ENCODE measurements at places on chromosomes 2 and 18.
A peak's percentile ranks its signal among the peaks of the same experiment; 100 is the strongest.

DNA sequence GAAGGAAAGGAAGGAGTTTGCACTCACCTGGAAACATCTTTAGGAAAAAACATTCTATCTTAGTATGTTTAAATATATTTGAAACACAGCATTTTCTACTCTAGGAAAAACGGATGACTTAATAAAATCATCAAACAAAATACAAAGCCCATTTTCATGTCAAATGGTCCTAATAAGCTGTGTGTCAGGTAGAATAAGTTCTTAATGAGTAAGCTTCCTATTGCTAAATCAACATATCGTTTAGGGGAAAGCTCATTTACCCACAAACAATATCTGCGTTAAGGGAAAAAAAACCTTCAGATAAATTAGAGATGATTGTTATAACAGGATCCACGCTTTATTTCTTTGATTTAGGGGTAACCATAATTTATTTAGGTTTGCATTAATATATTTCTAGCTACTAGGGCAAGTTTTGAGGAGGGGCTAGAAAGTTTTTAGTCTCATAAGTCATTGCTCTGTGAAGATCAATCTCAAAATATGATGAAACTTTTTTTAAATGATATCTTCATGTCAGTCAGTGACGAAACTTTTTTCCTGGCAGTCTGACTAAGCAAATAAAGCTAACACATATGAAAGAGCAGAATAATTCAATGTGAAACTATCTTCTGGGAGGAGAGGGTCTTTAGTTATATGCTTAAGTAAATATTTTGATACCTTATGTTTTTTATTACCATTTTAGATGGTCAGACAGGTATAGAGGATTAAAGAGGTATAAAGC is 147.1 kb downstream of the WDSUB1 start:
- no peak for DNase-seq

DNA sequence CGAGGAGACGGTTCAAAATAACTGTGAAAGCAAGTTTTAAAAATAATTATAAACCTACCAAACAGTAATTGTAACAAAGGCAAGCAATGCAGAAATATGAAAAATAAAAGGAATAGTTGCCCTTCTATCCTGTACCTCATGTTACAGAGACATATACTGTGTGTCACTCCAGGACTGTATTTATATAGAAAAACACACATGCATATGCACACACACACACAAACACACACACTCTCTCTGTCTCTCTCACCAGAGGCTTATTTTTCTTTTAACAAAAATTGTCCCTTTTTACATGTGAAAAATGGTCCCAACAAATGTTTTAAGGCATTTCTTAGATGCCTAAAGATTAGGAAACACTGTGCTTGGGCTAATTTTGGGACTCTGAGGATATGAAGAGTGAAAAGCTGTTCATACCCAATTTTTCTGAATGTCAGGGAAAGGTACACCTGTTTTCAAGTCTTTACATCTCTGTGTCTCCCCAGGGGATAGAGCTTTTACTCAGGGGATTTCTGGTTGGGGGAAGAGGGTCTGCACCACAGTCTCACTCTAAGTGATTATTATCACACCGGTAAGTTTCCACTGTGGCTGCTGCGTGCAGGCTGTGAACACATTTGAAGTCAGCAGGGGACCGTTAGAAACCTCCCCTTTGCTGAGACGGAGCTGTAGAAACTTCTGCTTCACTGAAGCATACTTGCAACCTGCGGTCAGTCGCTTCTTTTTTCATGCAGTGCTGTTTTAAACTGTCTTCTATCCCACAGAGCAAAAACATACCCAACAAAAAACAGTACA is 51.4 kb upstream of the SPAG16 start:
- DNase-seq: peak; percentile 59

- no peak for DNase-seq
These were observed 175.1 kb upstream of the DDX18 start for GRCh38 chr2:117639401-117639800.

DNA sequence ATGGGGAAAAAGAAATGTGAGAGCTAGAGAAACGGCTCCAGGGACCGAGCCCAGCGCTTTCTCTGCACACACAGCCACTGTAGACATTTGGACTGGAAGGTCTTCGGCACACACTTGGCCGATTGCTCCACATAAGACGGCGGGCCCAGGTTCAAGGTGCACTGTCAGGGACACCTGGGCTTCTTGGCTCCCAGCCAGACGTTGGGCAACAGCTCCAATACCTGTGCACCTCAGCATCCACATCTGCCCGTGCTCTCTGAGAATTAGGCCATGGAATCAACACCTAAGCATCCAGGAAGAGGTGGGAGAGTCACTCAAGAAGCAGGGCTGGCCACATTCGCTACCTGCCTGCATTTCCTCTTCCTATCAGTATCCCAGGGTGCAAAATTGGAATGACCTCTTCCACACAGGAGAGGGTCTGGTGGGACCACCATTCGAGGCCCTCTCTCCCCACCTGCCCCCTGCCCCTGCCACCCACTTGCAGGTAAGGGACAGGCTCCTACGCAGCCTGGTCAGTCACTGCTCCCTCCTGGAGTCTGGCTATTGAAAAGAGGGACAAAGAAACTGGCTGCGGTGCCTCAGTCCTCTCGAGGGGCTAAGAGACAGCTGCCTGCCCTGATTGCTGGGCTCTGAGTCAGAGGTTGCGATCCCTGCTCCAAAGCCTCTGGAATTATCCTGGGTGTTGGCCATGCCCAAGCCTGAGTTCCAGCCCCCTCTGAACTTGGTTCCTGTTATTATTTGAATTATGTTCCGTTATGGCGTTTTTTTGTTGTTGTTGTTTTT is 40.1 kb upstream of the TAF1B start:
- DNase-seq: no peak

DNA sequence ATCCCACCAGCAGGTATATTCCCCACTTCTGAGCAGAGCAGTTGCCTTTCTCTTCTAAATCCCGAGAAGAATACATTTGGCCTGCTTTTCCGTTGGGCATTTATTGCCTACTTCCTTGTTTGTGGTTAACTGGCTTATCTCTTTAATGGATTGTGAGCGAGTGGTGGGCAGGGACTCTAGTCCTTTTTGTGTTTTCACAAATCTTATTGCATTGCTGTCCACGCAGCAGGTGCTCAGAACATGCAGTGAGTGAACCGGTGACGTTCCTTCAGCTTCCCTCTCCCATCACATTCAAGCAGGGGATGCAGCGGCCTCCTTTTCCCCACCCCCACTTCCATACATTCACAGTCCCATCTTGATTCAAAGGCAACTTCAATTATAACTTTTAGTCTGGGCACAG is 28.9 kb upstream of the GAREM2 start:
- DNase-seq: no peak

- DNase-seq: no peak
These were observed 42.6 kb upstream of the MAPRE2 start for GRCh38 chr18:34998661-34999060.

- no peak for DNase-seq
These were observed 917.0 kb upstream of the PIK3C3 start for GRCh38 chr18:41038071-41038470.

DNA sequence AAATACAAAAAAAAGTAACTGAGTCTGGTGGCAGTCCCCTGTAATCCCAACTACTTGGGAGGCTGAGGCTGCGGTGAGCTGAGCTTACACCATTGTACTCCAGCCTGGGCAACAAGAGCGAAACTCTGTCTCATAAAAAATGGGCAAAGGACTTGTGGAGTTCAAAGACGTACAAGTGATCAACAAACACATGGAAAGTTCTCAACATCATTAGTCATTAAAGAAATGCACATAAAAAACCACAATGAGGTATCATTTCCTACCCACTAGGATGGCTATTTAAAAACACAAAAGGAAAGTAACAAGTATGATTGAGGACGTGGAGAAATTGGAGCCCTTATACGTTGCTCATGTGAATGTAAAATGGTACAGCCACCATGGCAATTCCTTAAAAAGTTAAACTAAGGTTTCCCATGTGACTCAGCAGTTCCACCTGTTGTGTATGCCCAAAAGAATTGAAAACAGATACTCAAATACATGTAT is 52.3 kb downstream of the RAB10 start:
- DNase-seq: no peak

Measured in T-helper 1 cell (primary cell).